Ureter (tissue), 1 donor: ENCODE measurements at places on chromosomes 2 and 18.

- no peak for DNase-seq
These were observed 267.4 kb downstream of the MEIS1 start for GRCh38 chr2:66702301-66702700.

- no peak for DNase-seq
These were observed 48.1 kb downstream of the GALNT3 start for GRCh38 chr2:165745916-165746315.

DNA sequence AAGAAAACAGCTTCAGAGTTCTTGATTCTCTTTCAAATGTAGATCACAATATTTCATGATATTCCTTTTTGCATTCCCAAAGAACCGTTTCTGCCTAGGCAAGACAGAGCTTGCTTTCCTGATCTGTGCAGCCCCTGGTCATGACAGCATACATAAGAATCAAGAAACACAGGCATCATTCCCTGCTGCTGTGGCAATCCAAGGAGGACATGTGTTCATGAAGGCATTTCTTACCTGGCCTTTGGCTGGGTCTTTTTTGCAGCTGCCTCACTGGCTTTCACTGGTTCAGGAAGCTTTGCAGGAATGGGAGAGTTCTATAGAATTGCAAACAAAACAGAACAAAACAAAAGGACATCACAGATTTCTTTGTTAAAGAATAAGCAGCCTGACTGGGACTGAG lies 87.6 kb upstream of the NFU1 start:
- no peak for DNase-seq

DNA sequence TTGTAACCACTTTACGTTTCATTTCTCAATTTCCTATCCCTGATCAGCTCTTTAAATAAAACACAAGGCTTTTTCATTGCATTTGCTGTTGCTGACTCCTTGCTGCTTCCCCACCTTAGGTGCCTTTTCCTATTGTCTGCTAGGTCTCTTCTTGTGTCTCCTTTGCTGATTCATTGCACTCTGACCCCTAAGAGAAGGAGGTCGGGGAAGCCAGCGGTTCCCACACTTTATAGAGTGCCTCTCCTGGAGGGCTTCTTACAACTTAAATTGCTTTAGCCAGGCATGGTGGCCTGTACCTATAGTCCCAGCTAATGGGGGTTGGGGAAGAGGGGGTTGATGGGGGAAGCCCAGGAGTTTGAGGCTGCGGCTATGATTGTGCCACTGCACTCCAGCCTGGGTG lies 495.0 kb downstream of the DLGAP1 start:
- DNase-seq: no peak

- peak; percentile 62 for DNase-seq
These were observed 1.8 kb downstream of the MPV17 start for GRCh38 chr2:27320958-27321543.

DNA sequence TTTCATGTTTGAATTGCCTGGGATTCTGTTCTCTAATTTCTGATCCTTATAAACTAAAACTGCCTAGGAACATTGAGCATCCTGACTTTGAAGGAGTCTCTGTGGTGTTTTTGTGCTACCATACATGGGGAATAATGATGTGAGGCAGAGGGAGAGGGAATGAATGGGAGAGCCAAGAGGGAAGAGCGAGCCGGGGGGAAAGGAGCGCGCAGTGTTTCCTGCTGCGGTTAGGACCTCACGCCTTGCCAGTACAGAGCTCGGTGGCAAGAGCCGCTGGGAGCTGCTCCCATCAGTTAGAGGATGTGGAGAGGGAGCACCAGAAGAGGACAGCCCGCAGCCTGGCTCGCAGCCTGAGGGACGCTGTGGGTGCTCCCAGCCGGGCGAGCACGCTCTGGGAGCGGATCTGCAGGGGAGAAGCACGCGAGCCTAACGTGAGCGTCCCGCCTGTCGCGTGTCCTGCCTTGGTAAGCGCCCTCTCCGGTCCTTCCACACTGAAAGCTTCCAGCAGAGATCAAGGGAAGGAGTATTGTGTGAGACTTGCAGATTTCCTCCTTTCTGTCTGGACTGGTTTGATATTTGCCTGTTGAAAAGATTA lies 114.7 kb downstream of the FAM210A start:
- DNase-seq: peak; percentile 54

DNA sequence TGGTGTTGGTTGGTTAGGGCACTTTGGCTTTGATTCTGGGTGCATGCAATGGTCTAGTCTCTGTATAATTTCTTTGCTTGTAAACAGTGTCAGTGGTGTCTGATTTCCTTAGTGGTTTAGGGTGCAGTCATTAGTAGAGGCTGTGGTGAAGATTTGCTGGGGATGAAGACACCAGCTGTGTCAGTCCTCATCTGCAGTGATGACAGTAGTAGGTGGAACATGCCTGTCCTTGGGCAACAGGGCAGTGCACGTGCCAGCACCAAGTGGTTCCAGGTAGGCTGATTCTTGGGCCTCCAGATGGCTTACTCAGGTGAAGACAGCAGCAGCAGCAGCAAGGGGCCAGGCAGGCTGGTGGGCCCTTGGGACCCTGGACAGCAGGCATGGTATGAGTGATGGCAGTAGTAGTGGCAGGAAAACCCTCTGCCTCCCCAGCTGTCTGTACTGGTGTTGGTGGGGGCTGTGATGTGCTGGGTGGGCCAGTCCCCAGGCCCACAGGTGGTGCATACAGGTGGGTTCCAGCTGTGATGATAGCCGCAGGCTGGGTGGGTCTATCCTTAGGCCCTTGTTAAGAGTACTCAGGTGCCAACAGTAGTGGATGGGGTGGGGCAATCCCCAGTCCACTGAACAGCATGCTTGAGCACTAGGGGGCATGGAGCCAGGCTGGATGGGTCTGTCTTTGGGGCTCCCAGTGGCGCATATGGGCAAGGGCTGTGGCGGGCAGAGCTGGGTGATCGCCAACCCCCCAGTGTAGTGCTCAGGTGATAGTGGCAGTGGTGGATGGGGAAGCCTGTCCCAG lies 140.7 kb upstream of the THUMPD2 start:
- DNase-seq: no peak

GRCh38 chr2:110732422-110733413 lies at the start of gene ACOXL:
TSS of gene ACOXL (plus strand) at chr2:110732573. CDS start at chr2:110768390, 35,817 bp downstream.
- DNase-seq: peak; percentile 81

DNA sequence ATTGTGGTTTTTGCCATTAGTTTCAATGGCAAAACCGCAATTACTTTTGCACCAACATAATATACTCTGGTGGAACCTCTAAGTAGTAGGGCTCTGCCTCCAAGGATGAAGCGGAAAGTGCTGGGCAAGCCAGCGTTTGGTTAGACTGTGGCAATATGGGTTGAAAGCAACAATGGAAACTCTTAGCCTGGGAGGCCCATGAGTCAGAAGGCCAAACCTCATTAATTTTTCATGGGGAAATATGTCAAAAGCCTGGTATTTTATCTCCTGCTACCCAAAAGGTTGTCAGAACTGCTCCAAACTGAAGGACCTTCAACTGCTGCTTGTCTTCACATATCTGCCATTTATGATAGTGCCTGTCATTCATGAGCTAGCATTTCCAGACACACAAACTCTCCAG lies 179.1 kb upstream of the CYP26B1 start:
- DNase-seq: no peak

- DNase-seq: no peak
These were observed 495.8 kb downstream of the METTL4 start for GRCh38 chr18:2075499-2075898.

DNA sequence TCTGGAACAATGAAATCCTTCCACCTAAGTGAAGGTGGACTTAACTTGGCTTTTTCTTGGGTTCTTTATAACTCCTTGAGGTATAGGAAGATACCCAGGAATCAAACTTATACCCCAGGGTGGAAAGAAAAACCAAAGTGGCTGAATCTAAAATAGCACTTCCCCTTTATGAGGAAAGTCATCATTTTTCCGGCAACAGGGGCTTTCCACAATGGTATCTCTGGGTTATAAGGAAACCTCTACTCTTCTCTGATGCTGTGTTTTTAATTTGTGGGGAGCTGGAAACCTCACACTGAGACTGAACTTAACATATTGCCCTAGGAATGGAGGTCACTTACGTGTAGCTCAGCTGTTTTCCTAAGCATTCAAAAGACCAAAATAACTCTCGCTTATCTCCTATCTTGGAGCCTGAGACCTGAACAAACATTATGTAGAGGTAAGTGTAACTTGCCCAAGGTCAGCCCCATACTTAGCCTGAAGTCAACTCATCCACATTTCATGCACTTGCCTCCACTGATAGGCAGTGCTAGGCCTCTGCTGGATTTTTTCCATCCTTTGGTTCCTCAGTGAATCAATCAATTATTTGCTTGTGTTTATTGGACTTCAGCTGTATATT lies 117.9 kb downstream of the SETBP1 start:
- no peak for DNase-seq

DNA sequence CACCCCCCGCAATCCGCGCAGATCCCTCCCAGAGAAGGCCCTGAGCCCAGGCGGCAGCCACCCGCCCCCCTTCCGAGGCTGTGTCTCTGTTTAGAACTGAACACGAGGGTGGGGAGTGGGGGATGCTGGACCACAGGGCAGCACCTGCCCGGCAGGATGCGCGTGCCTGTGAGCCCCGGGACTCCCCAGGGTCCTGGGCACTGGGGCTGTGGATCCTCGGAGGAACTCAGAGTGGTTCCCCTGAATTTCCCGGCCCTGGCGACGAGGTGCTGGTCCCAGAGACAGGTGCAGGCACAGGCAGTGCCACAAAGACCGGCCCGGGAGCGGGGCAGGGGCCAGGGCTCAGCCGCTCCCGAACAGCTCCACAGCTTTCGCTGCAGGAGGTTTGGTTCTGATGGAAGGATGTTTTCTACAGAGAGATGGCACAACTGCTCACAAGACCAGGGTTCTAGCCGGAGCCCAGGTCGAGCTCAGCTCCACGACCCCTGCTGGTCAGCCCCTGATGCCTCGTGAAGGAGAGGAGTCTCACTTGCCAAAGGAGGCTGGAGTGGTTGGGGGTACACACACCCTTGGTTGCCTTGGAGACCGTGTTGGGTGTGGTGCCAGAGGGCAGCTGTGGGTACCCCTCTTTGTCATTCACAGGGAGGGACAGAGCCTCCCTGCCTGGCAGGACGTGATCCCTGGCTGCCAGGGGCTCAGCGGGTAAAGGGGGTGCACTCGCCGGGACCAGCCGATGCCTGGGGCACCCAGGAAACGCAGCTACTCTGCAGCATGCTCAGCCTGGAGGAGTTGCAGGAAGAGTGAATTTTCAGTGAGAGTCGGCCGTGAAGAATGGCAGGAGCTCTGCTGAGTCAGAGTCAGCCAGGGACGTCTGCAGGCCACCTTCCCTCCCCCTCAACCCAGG lies 4.4 kb upstream of the NEU4 start:
- DNase-seq: peak; percentile 43

DNA sequence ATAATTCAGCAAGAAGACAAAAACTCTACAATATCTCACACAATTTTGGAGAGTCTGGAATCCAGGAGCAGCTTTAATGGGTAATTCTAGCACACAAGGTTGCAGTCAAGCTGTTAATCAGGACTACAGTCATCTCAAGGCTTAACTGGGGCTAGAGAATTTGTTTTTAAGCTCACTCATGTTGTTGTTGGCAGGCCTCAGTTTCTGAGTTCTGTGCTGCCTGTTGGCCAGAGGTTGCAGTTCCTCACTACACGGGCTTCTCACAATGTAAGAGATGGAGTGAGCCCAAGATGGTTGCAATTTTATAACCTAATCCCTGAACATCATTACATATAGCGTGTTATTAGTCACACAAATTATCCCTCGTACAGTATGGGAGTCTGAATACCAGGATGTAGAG lies 50.6 kb upstream of the TMEFF2 start:
- DNase-seq: no peak

DNA sequence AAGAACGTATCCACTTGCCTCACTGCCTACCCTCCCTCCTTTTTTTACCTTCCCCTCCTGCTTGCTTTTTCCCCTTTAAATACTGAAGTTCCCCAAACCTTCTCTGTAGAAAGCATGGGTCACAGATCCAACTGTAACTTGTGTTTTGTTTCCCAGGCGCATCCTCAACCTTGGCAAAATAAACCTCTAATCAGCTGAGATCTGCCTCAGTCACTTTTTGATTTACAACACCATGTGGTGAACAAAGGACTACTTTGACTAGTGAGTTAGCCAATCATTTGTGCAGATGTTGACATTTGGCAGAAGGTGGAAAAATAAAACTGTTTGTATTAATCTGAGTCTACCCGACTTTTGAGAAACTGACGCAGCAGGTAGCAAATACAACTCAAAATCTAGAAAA lies 23.3 kb upstream of the MCM6 start:
- no peak for DNase-seq

- DNase-seq: no peak
These were observed 46.8 kb upstream of the ANXA4 start for GRCh38 chr2:69694894-69695849.

DNA sequence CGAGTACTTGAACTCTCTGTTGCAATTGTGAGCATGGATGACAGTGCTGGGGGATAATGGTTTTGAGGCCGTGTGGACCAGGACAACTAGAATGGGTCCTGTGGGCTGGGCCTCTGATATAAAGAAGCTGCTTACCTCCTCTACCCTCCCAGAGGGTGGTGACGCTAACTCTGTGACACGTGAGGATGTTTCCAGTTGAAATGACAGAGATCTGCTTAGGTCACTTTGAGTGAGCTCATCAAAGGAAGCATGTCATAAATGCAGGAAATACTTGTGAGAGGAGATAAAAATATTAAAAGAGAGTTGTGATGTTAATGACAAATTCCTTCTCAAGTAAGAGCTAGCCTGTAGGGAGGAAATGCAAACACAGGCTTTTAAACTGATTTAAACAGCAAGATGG lies 16.4 kb downstream of the RMC1 start:
- DNase-seq: no peak

DNA sequence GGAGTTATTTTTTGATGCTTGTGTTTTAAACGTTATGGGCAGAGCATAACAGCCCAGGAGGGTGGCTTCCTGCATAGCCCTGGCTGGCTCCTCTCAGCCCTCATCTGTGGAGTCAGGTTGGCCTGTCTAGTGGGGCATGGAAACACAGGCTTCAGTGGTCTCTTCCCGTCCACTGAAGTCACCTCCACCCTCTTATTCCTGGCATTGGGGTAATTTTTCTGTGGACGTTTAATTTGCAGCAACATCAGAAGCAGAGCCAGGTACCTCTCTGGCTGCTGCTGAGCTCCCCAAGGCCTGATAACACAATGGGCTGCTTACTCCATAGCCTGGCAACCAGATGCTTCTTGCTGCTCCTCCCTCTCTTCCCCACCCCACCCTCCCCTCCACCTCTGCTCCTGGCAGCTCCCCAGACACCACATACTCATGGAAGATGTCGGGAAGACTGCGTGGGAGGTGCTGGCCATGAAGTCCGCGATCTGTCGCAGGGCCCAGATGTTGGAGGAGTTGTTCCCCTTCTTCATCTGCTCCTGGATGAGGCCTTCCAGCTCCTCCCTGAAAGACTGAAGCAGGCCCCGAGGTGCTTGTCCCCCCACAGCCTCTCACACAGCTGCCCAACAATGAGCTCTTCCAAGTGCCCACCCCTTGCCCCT lies 64.0 kb downstream of the ADD2 start:
- DNase-seq: no peak

GRCh38 chr2:31987454-31988220 lies 23.2 kb downstream of the MEMO1 start:
- no peak for DNase-seq

- DNase-seq: no peak
These were observed 161.8 kb downstream of the PRKCE start for GRCh38 chr2:45813003-45813941.

DNA sequence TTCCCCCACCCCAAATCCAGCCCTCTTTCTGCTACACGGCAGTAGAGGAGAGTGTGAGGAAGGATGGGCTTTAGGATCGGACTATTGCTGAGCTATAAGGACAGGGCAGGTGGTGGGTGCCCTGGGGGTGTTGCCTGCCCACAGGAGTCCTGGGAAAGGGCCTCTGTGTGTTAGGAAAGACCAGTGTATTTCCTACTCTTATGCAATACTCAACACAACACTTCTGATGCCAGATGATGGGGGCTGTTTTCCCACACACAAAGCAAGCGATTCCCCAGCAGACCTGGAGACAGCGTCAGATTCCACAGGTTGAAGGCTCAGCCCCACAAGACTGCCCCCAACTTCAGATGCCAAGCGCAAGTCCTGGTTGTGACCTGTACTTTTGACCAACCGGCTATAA lies 91.0 kb upstream of the LCLAT1 start:
- DNase-seq: no peak
